Stimulated activated CD8-positive, alpha-beta memory T cell treated with anti-CD3 and anti-CD28 coated beads, Interleukin-2, amount 100 ng/mL, for 1 hour (primary cell): ENCODE measurements at places on chromosomes 5 and 9.

- no peak for DNase-seq
Measured at GRCh38 chr5:141617682-141618029, 1.1 kb downstream of the DIAPH1 start.

DNA sequence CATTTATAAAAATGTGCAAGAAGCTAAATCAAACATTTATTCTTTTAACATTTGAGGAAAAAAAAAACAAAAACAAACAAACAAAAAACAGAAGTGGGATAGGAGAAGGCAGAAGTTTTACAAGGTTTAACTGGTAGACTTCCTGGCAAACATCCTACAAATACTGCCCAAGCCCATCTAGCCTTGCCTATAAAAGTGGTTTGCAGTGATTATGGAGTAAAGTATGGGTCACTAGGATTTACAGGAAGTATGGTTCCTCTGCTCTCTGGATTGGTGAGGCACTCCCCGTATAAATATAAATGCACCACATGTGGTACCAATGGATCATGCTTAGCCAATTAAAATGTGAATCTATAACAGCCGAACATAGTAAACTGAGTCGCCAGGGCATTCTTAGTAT, 291.9 kb downstream of the EDIL3 start:
- DNase-seq = no peak

- no peak for DNase-seq
Measured at GRCh38 chr9:126756876-126757415, 47.9 kb upstream of the ZBTB43 start.

DNA sequence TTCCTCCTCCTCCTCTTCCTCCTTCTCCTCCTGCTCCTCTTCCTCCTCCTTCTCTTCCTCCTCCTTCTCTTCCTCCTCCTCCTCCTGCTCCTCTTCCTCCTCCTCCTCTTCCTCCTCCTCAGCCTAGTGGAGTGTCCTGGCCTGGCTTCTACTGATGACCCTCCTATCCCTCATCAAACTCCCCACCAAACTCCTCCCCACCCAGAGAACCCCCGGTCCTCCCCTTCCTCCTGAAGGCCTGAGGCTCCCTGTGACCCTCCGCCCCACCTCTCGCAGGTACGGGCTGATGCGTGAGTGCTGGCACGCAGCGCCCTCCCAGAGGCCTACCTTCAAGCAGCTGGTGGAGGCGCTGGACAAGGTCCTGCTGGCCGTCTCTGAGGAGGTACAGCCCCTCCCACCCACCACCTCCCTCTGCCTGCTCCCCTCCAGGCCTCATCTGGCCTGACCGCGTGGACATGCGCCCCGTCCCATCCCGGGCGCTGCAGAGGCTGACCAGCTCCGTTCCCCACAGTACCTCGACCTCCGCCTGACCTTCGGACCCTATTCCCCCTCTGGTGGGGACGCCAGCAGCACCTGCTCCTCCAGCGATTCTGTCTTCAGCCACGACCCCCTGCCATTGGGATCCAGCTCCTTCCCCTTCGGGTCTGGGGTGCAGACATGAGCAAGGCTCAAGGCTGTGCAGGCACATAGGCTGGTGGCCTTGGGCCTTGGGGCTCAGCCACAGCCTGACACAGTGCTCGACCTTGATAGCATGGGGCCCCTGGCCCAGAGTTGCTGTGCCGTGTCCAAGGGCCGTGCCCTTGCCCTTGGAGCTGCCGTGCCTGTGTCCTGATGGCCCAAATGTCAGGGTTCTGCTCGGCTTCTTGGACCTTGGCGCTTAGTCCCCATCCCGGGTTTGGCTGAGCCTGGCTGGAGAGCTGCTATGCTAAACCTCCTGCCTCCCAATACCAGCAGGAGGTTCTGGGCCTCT, 10.6 kb downstream of the FGFR4 start:
- no peak for DNase-seq

- no peak for DNase-seq
Measured at GRCh38 chr9:91359734-91360470, 1.8 kb downstream of the AUH start.

DNA sequence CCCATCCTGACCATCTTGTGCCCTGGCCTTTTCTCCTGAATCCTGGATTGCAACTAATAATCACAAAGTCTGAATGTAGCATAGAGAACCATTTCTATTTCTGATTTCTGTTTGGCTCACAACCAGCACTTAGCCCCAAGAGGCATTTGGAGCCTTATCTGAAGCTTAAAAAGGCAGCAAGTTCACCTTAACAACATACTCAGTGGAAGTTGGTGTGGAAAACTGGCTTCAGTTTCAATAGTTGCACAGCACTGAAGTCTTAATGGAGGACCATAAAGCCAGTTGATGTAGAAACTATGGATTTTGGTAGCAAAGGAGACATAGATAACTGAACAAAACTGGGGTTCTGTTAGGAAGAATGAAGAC, 574.1 kb downstream of the PSAT1 start:
- no peak for DNase-seq

GRCh38 chr9:133583586-133583985, 25.6 kb downstream of the FAM163B start:
- no peak for DNase-seq

DNA sequence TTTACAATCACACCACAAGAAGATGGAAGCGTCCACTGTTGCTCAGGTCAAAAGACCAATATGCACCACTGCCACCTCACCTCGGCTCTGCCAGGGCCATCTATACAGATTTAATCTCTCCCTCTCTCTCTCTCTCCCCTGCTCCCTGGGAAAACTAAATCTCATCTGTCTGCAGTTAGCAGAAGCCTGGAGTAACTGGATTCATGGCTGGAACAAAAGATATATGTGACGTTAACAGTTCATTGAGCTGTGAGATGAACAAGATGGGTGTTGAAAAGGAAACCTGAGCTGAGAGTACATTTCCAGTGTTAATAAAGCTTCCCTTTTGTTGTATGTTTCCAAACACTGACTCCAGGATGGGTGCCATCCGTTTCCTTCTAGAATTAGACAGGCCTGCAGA, 369.7 kb downstream of the CDK5RAP2 start:
- no peak for DNase-seq

GRCh38 chr9:18761742-18762300, 271.2 kb downstream of the SAXO1 start:
- no peak for DNase-seq

DNA sequence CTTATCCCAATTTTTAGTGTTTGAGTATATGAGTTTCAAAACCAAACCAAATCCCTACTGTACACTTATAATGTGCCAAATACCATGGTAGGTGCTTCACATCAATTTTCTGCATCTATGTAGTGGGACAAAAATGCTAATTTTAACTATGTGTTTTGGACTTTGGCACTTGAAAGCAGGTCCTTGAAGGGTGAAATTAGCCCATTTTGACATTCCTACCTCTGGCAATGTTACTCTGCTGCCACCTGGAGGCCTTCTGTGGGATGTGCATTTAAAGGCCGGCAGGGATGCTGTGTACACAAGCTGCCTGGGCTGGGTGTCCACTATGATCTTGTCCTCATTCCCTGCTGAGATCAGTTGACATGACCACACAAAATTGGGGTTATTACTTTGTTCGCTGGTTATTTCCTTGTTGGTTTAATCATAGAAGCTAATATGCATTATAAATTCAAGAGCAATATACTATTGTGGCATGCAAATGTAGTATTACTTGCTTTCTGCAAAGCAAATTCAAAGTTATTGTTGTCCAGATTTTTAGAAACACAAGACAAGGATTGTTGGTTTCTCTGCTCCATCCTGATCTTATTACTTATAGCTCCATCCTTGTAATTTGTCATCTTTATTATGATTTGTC, 166.8 kb downstream of the ARHGEF28 start:
- peak; percentile 24 for DNase-seq

DNA sequence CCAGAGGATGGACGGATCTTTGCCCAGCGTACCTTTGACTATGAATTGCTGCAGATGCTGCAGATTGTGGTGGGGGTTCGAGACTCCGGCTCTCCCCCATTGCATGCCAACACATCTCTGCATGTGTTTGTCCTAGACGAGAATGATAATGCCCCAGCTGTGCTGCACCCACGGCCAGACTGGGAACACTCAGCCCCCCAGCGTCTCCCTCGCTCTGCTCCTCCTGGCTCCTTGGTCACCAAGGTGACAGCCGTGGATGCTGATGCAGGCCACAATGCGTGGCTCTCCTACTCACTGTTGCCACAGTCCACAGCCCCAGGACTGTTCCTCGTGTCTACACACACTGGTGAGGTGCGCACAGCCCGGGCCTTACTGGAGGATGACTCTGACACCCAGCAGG, 1.9 kb downstream of the PCDHGC5 start:
- no peak for DNase-seq

DNA sequence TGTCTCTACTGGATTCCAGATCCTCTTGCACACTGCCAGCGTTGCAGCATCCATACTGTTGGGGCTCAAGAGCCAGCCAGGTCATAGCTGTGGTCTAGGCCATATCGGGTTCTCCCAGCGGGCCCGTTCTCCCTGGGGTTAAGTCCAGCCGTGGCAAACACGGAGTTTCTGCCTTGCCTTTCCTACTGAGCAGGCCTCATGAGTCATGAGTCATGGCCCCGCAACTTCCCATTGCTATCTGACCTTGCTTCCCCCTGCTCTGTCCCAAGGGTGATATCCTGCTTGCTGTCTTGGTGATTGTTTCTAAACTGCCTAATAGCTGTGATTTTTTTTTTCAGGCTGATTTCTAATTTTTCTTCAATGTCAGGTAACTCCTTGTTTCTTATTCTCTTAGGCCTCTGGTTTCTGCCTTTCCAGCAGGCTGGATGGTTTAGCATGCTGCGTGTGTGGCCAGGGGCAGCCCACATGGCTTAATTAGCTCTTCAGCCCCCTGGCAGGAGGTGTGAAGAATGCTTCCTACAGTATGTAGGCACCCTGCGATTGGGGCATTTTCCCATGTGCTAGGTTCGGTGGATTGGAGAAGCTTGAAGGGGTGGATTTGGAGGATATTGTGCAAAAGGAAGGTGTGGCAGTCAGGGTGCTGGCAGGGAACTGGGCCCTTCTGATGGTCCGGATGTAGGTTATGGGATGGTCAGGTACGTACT, 18.7 kb downstream of the DAPK1 start:
- no peak for DNase-seq

DNA sequence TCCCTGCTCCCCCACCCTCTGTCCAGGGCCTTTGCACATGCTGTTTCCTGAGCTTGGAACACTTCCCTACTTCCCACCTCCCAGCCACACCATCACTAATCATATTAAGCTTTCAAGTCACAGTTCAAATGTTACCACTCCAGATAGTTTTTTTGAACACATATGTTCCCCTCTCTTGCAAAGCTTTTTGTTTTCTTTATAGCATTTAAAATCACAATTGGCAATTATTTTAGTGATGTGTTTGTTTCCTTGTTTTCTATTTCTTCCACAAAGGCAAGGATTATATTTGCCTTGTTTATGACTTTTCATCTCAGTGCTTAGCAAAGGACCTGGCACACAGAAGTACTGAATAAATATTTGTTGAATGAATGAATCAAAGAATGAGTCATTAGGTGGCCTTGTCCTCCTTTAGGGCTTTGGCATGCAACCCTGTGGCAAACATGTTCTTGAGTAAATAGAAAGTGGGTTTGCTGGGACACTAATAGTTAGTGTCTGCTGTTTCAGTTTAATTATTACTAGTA, 386.8 kb downstream of the FGF10 start:
- no peak for DNase-seq

DNA sequence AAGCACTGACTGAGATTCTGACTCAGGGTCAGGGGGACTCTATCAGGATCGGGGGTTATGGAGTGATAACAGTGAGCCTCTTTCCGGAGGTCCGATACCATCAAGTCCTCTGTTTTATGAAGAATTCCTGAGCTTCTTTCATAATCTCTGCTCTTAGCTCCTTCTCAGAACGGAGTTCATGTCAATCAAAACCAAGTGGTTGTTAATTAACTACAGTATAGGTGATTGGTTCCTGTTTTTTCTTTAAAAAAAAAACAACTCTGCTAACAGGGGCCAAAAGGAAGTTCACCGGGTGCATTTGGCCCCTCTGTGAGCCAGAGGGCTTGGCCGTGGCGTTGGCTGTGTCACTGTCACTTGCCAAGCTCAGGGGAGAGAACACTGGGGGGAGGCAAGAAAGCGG, 4.0 kb downstream of the GFI1B start:
- no peak for DNase-seq

GRCh38 chr5:135662061-135662481, 83.3 kb upstream of the CXCL14 start:
- DNase-seq = no peak

DNA sequence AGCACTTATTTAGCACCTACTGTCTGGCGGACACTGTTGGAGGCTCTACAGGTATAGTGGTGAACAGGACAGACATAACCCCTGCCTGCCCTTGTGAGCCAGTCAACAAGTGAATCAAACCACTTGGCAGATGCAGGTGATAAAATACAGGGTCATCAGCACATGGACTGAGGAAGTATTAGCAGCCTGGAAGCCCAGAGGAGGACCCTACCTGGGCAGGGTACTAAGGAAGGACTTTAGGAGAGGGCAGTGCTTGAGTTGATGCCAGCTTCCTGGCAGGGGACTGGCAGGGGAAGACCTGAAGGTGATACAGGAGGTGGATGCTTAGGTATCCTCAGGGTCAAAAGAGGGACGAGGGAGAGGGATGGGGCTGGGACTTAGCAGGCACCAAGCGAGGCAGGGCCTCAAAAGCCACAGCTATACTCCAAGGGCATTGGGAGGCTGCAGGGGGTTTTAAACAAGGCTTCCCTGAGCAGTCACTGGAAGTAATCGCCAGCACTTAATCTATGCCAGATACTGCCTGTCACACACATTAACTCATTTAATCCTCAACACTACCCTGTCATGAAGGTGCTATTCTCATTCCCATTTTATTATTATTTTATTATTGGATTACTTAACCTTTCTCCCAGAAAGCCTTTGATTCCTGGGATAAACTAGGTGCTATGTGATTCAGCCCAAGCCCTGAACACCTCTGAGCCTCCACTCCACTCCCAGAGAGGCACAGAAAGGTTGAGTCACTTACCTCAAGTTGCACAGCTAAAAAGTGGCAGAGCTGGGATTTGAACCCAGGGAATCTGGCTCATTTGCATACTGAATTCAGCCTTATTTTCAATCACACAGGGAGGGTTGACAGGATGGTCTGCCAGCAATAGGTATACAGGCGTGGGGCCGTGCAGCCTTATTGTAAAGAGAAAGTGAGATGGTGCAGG, 63.8 kb upstream of the ORM1 start:
- no peak for DNase-seq

GRCh38 chr5:1907616-1908015, 24.9 kb upstream of the IRX4 start:
- DNase-seq = no peak

DNA sequence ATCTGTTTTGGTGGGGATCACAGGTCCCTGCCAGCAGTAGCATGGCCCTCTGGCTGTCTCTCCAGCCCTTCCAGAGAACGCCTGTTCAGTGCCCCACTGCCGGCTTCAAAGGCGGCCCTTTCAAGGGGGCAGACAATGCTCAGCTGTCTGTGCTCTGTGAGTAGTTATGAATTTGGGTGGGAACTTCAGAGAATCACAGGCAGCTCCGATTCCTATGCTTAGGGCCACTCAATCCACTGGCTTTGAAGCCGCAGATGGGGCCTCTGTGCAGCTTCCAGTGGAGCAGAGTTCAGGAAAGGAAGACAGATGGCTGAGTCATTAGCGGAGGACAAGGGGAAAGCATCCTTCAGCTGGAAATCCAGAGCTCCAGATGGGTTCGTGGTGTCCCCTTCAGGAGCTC, 42.4 kb downstream of the NKX2-5 start:
- no peak for DNase-seq
